ENCODE measurements at places on chromosomes 3 and 15.

GRCh38 chr15:70569714-70570231 is 193.6 kb downstream of the UACA start:
- no peak for DNase-seq

GRCh38 chr3:19065027-19065426 is 83.3 kb upstream of the KCNH8 start:
- H3K27ac ChIP-seq = no peak overlapping the region
- no peaks in the 10 kb centered on the region for H3K36me3 ChIP-seq
- no peaks in the 10 kb centered on the region for H3K27me3 ChIP-seq
- no peaks in the 10 kb centered on the region for H3K4me1 ChIP-seq
- H3K4me3 ChIP-seq = no peak overlapping the region

- no peak for DNase-seq
- no peaks in the 10 kb centered on the region for H3K27me3 ChIP-seq
- H3K27ac ChIP-seq = no peak overlapping the region
- no peaks in the 10 kb centered on the region for H3K36me3 ChIP-seq
- H3K4me1 ChIP-seq = no peaks in the 10 kb centered on the region
Measured at GRCh38 chr3:133984975-133985374, 44.8 kb downstream of the SLCO2A1 start.

DNA sequence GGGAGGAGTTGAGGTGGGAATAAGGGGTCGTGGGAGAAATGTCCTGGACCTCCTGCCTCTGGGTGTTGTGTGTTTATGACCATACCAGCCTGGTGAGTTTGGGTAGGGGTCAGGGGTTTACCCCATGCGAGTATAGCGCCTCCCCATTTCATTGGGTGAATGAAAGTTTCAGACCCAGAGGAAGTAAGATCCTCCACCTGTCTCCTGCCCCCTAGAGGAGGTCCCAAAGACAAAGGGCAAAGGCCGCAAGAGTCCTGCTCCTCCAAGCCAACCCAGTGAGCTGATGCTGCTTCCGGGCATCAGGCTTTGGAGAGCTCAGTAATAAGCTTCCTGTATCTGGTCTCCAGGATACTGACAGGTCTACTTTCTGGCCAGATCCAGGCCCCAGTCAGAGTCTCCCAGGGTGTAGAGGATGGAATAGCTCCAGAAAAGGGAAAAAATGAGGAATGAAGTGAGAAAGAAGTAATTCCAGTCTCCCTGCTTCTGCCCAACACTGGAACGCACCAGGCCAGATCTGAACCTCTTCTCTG is 6.4 kb upstream of the TBC1D21 start:
- H3K4me1 ChIP-seq = no peaks in the 10 kb centered on the region
- H3K36me3 ChIP-seq = no peaks in the 10 kb centered on the region
- no peak for DNase-seq
- no peak overlapping the region for H3K4me3 ChIP-seq
- H3K27me3 ChIP-seq = no peaks in the 10 kb centered on the region

GRCh38 chr15:32840507-32841245 is 122.9 kb downstream of the GREM1 start:
- H3K27ac ChIP-seq = no peak overlapping the region
- H3K4me3 ChIP-seq = no peak overlapping the region
- H3K27me3 ChIP-seq = no peaks in the 10 kb centered on the region
- H3K4me1 ChIP-seq = no peaks in the 10 kb centered on the region
- no peaks in the 10 kb centered on the region for H3K36me3 ChIP-seq
- no peak for DNase-seq

- no peak for DNase-seq
- peaks cover 8% of the 10 kb centered on the region for H3K4me1 ChIP-seq
- H3K4me3 ChIP-seq = no peak overlapping the region
- no peaks in the 10 kb centered on the region for H3K36me3 ChIP-seq
- H3K27me3 ChIP-seq = no peaks in the 10 kb centered on the region
Measured at GRCh38 chr3:30259730-30260129, 346.7 kb upstream of the TGFBR2 start.

GRCh38 chr3:158768881-158769543 is 32.8 kb upstream of the MFSD1 start:
- no peaks in the 10 kb centered on the region for H3K4me1 ChIP-seq
- no peaks in the 10 kb centered on the region for H3K27me3 ChIP-seq
- no peaks in the 10 kb centered on the region for H3K36me3 ChIP-seq
- peak overlapping the region; percentile 33 for H3K27ac ChIP-seq
- DNase-seq = no peak
- no peak overlapping the region for H3K4me3 ChIP-seq

DNA sequence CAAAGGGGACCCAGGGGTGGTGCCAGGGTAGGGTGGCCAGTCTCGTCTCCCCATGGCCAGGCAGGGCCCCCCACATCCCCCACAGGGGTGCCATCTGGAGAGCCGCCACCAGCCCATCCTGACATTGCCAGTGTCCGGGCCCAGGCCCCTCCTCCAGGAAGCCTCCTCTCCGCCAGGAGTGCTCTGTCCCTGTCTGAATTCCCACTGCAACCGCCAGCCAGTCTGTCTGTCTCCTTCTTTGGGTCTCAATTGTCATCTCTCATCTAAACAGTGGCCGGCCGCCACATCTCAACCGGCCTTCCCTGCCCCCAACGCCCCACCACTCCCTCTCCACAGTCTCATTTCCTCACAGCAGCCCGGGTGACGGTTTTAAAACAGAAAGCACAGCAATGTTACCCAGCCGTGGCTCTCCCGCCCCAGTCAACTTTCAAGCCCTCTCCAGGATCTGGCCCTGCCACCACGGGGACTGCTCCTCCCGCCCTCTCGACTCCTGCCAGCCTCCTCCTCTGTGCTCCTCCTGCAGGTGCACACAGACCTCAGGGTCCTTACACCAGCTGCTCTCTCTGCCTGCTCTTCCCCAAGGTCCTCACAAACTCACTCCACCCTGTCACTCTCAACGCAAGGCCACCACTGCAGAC is 57.0 kb downstream of the IQSEC1 start:
- H3K27ac ChIP-seq = peak overlapping the region; percentile 90
- H3K36me3 ChIP-seq = no peaks in the 10 kb centered on the region
- DNase-seq = no peak
- H3K4me1 ChIP-seq = no peaks in the 10 kb centered on the region

DNA sequence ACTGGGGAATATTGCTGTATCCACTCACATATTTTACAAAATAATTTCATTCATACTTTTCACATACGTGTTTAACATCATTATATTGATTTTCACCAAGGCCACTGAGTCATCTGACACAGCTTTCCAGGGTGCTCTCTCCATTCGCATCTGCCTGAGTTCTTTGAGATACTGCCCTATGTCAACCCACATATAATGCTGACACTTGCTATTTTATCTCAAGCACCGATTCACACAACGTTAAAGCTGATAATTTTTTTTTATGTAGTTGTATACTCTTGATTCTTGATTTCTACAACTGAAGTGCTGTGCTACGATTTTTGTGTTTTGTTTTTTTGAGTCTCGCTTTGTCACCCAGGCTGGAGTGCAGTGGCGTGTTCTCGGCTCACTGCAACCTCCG is 249.8 kb upstream of the CDIN1 start:
- H3K4me3 ChIP-seq = no peak overlapping the region
- no peaks in the 10 kb centered on the region for H3K36me3 ChIP-seq
- no peaks in the 10 kb centered on the region for H3K4me1 ChIP-seq

- no peaks in the 10 kb centered on the region for H3K36me3 ChIP-seq
- DNase-seq = peak; percentile 86
- no peaks in the 10 kb centered on the region for H3K27me3 ChIP-seq
- H3K4me1 ChIP-seq = peaks cover 4% of the 10 kb centered on the region
- H3K4me3 ChIP-seq = no peak overlapping the region
- peak overlapping the region; percentile 93 for H3K27ac ChIP-seq
Measured at GRCh38 chr3:69201658-69202057, 79.3 kb upstream of the LMOD3 start.
